CD4-positive, alpha-beta T cell (primary cell): ENCODE measurements at places on chromosomes 5 and 9.

DNA sequence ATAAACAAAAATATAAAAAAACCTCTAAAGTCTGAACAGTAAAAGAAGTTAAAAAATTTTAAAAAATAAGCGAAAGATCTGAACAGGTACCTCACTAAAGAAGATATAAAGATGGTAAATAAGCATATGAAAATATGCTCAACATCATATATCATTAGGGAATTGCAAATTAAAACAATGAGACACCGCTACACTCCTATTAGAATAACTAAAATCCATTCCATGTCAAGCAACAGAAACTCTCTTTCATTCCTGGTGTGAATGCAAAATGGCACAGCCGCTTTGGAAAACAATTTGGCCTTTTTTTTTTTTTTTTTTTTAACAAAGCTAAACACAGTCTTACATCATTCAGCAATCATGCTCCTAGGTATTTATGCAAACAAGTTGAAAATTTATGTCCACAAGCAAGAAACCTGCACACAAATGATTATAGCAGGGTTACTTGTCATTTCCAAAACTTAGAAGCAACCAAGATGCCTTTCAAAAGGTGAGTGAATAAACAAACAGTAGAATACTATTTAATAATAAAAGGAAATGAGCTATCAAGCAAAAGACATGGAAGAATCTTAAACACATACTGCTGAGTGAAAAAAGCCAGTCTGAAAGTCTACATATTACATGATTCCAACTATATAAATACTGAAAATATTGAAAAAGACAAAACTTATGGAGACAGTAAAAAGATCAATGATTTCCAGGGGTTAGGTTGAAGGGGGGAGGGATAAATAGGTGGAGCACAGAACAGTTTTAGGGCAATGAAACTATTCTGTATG is 22.1 kb downstream of the ANXA1 start:
- no peak for DNase-seq

GRCh38 chr5:159928122-159928909 is 12.0 kb downstream of the ADRA1B start:
- no peak for DNase-seq

GRCh38 chr5:137186759-137187461 is 312.2 kb downstream of the SPOCK1 start:
- no peak for DNase-seq

- no peak for DNase-seq
Observed at GRCh38 chr5:40549616-40550015, 130.1 kb upstream of the PTGER4 start.

DNA sequence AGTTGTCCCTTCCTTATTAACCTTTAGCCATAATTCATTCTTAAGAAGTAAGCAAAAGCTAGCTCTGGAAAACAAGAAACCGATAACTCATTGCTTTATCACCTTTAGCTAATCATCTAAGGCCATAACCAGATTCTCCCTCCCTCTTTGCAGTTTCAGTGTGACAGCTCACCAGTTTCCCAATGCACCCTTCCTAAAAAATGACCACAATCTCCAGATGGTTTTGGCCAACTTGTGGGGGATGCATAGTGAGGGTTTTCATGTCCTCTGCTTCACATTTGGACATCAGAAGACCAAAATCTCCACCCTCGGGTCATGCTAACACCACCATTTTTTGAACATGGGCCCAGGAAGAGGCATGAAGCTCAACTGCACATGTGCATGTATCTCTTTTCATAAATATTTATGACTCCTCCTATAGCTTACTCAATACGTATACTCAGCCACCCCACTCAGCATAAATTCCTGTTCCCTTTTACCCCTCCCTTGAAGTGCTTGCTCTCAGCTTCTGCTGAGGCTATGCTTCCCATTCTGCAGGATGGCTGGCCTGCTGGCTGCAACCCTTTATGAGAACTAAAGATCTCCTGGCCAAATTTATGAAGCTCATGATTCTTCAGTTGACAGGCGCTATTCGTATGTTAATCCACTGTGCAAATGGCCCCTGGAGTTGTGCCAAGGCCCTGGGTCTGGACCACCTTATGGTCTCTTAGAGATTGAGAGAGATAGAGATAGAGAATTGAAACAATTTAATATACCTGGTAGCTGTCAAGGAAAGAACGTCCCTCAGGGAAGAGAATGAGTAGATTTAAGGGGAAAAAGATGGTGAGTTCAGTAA is 14.8 kb downstream of the PPP3R2 start:
- no peak for DNase-seq

DNA sequence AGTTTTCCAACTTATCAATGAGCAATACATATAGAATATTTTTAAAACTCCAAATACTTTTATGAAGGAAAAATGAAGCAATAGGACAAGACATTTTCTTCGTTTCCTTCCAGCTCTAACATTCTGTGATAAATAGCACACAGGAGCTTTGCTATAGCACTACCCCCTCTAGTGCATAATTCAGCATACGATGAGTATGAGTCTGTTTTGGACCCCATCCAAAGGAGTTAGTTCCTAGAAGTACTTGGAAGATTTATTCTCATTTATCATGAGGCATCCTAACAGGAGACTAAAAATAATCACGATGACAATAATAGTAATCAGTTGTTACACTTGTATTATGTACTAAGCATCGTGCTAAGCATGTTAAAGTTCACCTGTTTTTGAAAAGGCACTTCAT is 1061.3 kb upstream of the DMAC1 start:
- no peak for DNase-seq

DNA sequence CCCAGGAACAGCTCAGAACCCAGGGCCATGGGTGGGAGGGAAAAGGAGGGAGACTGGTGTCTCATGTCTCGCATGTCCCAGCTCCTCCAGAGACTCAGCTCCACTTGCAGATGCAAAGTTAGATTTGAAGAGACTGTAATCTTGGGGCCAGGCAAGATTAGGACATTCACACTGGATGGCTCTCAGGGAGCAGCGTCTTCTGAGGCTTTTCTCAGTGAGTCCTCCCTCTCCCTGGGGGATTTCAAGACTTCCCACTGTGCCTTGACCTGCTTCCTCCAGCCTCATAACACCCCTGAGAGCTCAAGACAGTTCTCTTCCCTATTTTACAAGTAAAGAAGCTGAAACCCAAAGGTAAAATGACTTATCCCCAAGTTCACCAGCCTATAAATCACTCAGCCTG is 10.5 kb upstream of the TCOF1 start:
- DNase-seq, result no peak

- DNase-seq, result no peak
Observed at GRCh38 chr5:107199756-107200155, 471.0 kb downstream of the EFNA5 start.

DNA sequence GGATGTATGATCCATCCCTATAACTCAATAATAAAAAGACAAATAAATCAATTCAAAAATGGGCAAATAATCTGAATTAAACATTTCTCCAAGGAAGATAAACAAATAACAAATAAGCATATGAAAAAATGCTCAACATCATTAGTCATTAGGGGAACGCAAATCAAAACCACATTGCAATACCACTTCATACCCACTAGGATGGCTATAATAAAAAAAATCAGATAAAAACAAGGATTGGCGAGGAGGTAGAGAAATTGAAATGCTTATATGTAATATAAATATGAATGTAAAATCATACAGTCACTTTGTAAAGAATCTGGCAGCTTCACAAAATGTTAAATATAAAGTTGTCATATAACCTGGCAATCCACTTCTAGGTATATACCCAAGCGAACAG is 52.3 kb upstream of the TBCA start:
- no peak for DNase-seq

DNA sequence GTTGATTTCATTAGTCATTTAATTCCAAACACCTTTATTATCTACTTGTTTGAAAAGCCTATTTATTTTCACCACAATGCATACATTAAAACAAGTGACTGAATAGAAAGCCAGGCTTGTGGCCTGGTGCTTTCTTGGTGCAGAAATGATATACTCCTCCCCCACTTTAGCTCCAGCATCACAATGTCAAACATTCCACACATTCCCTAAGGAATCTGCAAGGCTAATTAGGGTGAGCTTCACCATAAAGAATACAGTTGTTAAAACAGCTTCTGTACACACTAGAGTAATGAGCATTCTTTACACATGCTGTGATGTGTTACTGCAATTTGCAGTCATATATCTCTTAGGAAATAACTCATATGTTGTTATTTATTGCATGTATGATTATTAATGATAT is 705.7 kb downstream of the CETN3 start:
- DNase-seq, result no peak

DNA sequence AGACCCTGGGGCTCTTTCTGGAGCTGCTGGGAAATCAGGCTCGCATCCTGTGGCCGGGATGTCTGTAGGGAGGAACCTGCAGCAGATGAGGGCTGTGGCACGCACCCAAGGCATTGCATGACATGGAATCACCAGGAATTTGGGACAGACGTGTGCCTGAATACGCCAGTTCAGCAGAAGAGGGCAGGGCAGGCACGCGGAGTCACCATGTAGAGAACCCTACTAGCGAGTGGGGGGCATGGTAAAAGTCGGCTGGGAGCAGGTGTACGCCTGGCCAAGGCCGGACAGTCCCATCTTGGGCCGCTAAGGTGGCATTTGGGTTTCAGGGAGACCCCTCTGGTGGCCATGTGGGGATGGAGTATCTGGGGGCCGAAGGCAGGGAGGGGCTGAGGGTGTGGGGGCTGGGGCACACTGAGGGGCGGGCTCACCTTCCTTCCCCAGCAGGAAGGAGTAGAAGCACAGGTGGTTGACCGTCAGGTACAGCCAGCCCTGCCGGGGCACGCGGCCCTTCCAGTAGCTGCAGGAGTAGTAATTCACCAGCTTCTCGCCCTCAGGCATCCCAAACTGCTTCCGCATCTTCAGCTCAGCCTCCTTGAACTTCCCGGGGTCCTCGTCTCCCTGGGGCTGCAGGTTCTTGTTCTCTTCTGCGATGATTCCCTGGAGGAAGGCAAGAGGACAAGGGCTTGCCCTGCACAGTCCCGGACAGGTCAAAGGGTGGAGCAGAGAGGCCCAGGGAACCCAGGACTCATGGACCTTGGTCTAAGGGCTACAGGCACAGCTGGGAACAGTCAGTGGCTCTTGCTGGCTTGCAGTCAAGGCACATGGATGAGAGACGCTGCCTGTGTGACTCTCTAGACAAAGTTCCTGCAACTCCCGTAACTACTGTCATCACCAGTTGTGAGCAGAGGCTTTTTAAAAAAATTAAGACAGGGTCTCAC is 13.5 kb downstream of the TBC1D9B start:
- no peak for DNase-seq

DNA sequence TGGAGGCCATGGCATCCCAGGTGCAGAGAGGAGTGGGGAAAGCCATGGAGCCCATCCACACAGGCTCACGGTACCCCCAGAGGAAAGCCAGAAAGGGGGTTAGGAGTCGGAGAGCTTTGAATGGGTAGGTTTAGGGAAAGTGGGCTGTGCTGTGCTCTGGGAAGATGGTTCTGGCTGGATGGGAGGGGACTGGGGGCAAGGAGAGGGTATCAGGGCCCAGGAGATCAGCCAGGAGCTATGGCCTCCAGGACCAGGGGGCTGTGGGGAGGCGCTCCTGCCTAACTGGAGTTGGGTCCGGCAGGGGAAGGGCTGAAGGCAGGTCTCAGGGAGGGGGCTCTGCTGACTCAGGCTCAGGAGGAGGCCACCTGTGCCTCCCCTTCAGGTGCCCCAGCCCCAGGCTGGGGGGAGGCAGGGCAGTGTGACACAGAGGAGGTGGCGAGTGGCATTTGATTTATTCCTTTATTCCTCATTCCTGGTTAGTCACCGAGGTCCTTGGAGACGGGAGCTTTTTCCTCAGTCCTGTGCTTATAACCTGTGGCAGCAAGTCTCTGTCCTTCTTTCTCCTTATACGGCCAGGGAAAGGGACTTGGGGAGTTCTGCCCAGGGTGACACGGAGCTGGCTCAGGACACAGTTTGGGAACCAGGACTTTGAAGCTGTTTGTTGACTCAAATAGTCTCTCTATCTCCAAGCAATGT is 60.8 kb downstream of the TSTD2 start:
- DNase-seq, result no peak

DNA sequence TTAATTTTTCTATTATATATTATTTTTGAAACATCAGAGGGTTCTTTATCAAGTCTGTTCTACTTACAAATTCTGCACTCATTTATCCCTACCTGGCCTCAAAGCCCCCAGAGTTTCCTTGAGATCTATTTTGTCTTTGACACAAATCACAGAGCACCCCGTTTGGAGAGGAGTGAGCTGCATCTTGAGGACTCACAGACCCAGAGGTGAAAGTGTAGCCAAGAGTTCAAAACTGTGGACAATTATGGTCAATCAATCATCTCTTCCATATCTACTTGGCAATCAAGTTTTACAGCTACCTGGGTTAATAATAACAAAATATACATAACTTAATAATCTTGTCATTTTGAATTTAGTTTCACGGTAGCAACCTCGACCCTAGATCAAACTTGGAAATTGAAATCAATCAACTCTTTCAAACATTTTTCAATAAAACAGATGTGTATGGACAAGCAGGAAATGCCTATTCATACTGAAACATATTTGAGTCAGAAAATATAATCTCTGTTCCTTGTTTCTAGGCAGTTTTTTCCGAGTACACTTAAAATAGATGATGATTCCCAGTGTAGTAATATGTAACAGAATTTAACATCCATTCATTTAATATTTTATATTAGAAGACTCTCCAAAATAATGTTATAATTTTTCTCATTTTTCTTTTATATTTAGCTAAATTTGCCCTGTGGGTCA is 13.7 kb upstream of the SYK start:
- DNase-seq, result no peak

- DNase-seq, result no peak
Observed at GRCh38 chr5:71701407-71701806, 17.7 kb upstream of the CARTPT start.

- DNase-seq, result no peak
Observed at GRCh38 chr5:148145916-148146315, 22.4 kb upstream of the SPINK14 start.

DNA sequence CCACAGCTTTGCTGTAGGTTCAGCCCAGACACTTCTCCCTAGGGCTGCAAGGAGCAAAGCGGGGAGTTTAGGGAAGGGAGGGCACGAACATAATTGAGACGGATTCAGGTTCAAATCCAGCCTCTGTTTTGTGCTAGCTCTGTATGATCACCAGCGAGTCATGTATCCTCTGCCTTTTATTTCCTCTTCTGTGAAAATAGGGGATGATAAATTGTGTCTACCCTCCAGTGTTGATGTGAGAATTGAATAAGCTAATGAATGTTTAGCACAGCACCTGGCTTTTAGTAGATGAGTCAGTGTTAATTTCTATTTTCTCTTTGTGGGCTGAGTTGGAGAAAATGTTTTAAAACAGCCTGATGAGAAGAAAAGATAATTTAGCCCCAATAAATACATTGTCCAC is 6.2 kb downstream of the MLANA start:
- no peak for DNase-seq

DNA sequence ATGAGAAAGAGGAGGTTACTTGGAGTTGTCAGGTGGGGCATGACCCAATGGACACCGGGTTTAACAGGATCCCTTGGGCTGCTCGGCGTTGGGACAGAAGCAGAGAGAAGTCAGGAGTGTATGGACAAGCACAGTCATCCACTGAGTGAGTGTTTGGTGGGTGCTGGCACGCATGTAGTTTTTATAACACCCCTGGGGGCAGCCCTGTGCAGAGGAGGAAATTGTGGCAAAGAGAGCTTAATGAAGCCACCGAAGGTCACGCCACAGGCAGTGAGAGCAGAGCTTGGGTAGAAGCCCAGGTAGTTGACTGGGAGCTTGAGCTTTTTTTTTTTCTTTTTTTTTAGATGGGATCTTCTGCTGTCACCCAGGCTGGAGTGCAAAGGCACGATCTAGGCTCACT is 43.2 kb upstream of the IER5L start:
- peak; percentile 25 for DNase-seq
